ENCODE measurements at places on chromosomes 7 and 10.
A peak's percentile ranks its signal among the peaks of the same experiment; 100 is the strongest.

GRCh38 chr7:129650056-129650758, 38.7 kb downstream of the NRF1 start:
- no peak for DNase-seq

DNA sequence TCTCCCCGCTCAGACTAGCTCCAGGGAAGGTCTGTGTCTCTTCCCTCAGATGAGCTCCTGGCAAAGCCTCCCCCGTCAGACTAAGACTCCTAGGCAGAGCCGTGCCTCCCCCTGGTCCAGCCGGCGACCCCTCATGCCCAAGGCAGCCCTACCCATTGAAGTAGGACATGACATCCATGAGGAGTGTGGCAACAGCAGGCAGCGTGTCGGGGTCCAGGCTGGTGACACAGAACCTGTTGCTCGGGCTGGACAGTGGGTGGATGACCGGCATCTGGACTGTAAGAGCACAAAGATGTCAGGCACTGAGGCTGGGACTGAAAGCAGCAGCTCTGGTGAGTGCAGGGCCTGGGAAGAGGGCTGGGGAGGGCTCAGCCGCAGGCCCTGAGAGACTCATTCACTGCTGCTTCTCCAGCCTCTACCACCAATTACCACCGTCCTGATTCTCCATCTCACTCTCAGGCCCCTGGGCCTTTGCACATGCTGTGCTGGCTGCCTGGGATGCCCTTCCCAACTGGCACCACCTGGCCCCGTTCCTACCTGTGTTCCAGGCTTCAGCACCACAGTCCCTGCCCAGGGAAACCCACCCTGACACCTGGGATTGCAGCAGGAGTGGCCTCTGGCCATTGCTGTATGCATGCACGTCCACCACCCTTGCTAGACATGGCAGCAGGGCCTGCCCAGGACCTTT, 2.8 kb downstream of the PVRIG start:
- no peak for DNase-seq

- no peak for DNase-seq
Measured at GRCh38 chr10:92553959-92554358, 19.9 kb downstream of the IDE start.

DNA sequence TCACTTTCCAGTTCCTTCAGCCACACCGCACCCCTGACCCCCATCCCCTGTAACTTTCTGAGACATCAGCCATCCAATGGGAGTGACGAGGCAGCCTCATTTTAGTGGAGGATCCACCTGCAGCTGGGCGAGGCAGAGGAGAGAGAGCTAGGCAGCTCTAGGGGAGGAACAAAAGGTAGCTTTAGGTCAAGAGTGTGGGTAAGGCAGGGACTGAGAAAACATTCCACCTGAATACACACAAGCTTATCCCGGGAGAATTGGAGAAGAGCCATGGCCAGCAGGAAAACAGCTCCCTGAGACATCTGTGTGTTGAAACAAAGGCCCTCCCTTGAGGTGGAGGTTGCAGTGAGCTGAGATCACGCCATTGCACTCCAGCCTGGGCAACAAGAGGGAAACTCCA, 6.7 kb upstream of the KLRG2 start:
- DNase-seq, result peak; percentile 91

GRCh38 chr10:36441557-36441956, 683.8 kb upstream of the ANKRD30A start:
- DNase-seq, result no peak

All from NCI-H69 (cell line).